ENCODE measurements at places on chromosomes 7 and 10. TPM values are rescaled to one million over a fixed set of nuclear protein-coding genes. Genes with fewer than 3 reads are reported as not detected.
A peak's percentile ranks its signal among the peaks of the same experiment; 100 is the strongest.

The PRR15 gene
- total RNA-seq = 6.6 TPM

The ABCC2 gene
- 1.7 TPM for total RNA-seq

The HABP2 gene
- total RNA-seq = not detected

The TYW1B gene
- total RNA-seq = 6.9 TPM

The ACTA2 gene
- 410 TPM for total RNA-seq

The TCF7L2 gene
- 27.8 TPM for total RNA-seq

The CTBP2 gene
- total RNA-seq = 40.4 TPM

The CALHM2 gene
- 62.2 TPM for total RNA-seq

The TMEM178B gene
- total RNA-seq = 0.78 TPM

The IFIT1B gene
- not detected for total RNA-seq

The TMEM270 gene
- not detected for total RNA-seq

DNA sequence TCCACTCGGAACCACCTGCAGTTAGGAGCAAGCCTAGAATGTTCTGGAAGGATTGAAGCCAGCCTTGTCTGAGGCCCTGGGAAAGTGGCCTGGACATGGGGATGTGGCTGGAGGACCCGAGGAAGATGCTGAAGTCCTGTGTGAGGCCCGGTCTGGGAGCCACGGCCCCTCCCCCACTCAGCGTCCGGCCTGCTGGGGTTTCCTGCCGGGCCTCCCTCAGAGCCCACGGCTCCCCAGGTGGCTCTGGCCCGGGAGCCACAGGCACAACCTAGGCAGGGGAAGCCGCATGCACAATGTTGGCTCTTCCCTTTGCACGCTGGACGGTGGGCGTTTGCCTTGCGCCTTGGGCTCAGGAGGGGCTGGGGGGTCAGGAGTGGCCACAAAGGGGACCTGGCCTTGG lies 39.0 kb downstream of the UNCX start:
- no peak for DNase-seq
- H3K4me1 ChIP-seq = no peaks in the 10 kb centered on the region
- no peak overlapping the region for H3K4me3 ChIP-seq
- H3K36me3 ChIP-seq = no peaks in the 10 kb centered on the region

- H3K27ac ChIP-seq = no peak overlapping the region
- DNase-seq = no peak
- H3K4me1 ChIP-seq = peaks cover 60% of the 10 kb centered on the region
Observed at GRCh38 chr10:34758447-34758996, 56.6 kb downstream of the PARD3 start.

DNA sequence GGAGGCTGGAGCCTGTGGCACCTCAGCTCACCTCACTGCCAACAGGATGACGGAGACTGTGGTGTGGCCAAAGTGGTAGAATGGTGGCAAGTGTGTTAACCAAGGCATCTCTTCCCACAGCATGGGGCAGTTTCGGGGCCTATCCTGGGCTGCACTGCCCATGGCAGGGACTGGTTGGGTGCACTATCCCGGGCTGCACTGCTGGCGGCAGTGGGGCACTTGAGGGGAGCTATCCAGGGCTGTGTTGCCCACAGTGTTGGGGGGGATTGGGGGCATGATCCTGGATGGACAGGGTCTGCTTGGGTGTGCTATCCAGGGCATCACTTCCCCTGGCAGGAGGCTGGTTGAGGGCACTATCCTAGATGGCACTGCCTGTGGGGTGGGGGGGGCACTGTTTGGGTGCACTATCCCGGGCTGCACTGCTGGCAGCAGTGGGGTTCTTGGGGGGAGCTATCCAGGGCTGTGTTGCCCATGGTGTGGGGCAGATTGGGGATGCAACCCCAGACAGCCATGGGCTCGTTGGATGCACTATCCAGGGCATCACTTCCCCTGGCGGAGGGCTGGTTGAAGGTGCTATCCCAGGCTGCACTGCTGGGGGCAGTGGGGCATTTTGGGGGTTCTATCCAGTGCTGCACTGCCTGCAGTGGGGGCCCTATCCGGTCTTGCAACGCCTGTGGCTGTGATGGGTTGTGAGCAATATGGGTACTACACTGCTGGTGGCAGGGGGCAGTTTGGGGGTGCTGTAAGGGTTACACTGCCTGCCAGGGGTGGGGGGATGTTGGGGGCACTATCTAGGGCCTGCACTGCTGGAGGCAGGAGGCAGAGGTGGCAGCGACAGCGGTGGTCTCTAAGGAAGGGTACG lies 129.7 kb downstream of the ZNF248 start:
- H3K27ac ChIP-seq = no peak overlapping the region
- H3K4me3 ChIP-seq = no peak overlapping the region
- no peak for DNase-seq
- H3K27me3 ChIP-seq = no peaks in the 10 kb centered on the region
- H3K4me1 ChIP-seq = no peaks in the 10 kb centered on the region

DNA sequence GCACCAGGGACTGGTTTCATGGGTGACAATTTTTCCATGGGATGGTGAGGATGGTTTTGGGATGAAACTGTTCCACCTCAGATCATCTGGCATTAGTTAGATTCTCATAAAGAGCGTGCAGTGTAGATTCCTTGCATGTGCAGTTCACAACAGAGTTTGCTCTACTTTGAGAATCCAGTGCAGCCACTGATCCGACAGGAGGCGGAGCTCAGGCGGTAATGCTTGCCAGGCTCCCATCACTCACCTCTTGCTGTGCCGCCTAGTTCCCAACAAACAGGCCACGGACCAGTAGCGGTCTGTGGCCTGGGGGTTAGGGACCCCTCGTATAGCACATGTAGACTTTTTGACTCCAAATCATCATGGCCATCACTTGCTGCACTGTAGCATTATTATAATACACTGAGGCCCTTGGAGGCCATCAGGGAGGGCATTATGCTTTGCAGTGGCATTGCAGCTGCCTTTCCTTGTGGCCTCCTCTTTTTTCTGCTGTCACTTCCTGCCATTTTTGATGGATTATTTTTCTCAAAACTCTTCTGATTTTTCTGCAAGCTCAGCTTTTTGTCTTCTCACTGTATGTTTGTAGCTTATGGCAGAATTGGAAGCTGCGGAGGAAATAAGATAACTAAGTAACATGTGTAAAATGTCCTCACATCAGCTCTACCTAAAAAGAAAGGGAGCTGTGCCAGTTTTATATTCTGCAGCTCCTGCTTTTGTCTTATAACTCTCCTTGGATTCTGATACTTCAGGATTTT lies 18.5 kb downstream of the CSGALNACT2 start:
- peaks cover 6% of the 10 kb centered on the region for H3K36me3 ChIP-seq
- no peak for DNase-seq
- H3K4me1 ChIP-seq = peaks cover 34% of the 10 kb centered on the region
- H3K27me3 ChIP-seq = no peaks in the 10 kb centered on the region
- no peak overlapping the region for H3K4me3 ChIP-seq

DNA sequence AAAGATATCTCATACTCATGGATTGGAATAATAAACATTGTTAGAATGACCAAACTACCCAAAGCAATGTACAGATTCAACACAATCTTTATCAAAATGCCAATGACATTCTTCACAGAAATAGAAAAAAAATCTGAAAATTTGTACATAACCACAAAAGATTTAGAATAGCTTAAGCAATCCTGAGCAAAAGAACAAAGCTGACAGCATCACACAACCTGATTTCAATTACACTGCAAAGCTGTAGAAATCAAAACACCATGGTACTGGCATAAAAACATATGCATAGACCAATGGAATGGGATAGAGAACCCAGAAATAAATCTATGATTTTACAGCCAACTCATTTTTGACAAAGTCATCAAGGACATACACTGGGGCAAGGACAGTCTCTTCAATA lies 130.0 kb upstream of the TMEM72 start:
- H3K36me3 ChIP-seq = no peaks in the 10 kb centered on the region
- no peak overlapping the region for H3K27ac ChIP-seq

GRCh38 chr7:144018065-144018464 lies 17.9 kb downstream of the OR6B1 start:
- H3K4me1 ChIP-seq = no peaks in the 10 kb centered on the region
- no peaks in the 10 kb centered on the region for H3K36me3 ChIP-seq
- no peaks in the 10 kb centered on the region for H3K27me3 ChIP-seq
- H3K27ac ChIP-seq = no peak overlapping the region

DNA sequence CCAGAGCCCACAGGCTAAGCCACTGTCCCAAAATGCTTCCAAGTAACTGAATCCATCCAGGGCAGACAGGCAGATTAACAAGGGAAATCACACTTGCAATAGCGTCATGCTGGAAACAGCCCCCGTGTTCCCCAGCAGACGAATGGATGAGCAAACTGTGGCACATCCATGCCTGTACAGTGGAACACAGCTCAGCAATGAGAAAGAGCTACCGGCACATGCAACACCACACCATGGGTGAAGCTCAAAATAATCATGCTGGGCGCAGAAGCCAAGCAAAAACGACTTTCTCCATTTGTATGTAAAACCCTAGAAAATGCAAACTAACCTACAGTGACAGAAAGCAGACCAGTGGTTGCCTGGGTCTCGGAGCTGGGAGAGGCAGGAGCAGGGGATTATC lies 153.1 kb downstream of the SLIT1 start:
- H3K27ac ChIP-seq = no peak overlapping the region
- H3K36me3 ChIP-seq = no peaks in the 10 kb centered on the region
- H3K4me3 ChIP-seq = no peak overlapping the region
- no peaks in the 10 kb centered on the region for H3K27me3 ChIP-seq
- H3K4me1 ChIP-seq = peaks cover 6% of the 10 kb centered on the region
- no peak for DNase-seq

- H3K4me1 ChIP-seq = peaks cover 54% of the 10 kb centered on the region
- H3K4me3 ChIP-seq = peak overlapping the region; percentile 92
- peak; percentile 32 for DNase-seq
- no peaks in the 10 kb centered on the region for H3K27me3 ChIP-seq
- H3K27ac ChIP-seq = peak overlapping the region; percentile 99
- H3K36me3 ChIP-seq = no peaks in the 10 kb centered on the region
Observed at GRCh38 chr10:119652361-119652730, 1.2 kb downstream of the BAG3 start.

DNA sequence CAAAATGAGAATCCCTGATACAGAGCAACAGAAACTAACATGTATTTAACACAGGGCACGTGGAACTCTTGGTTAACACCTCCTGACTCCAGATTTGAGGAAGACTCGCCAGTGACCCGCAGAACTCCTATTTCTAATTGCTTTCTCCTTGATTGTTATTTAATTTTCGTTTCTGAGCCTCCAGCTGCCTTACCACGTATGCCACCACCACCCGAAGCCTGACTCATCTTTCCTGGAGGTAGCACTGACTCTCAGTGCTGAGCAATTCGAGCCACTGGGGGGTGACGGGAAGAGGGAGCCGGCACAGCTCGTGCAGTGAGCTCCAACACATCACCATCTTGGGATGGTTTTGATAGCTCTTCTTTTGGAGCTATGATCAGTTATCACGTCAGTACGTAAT lies 273.9 kb upstream of the MGMT start:
- no peak overlapping the region for H3K4me3 ChIP-seq
- H3K36me3 ChIP-seq = no peaks in the 10 kb centered on the region
- no peak for DNase-seq
- no peaks in the 10 kb centered on the region for H3K27me3 ChIP-seq

DNA sequence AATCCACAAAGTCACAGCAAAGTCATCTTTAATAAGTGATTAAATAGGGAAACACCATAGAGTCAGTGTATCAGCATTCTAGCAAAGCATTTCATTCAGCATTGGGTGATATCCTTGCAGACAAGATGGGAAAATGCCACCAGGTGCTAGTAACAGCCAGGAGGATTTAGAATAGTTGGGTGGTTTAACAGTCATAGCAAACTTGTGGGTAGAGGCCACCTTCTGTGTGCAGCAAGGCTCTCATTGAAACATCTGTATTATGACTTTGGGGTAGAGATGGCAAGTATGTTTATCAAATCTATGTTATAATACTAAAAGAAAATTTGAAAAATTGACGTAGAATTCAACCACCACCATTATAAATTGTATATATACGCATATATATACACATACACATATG lies 26.4 kb upstream of the ADO start:
- no peaks in the 10 kb centered on the region for H3K4me1 ChIP-seq
- no peak overlapping the region for H3K4me3 ChIP-seq
- no peaks in the 10 kb centered on the region for H3K27me3 ChIP-seq
- H3K36me3 ChIP-seq = no peaks in the 10 kb centered on the region
- no peak for DNase-seq

GRCh38 chr7:1941464-1942242 lies 271.6 kb downstream of the ELFN1 start:
- no peaks in the 10 kb centered on the region for H3K36me3 ChIP-seq
- H3K4me1 ChIP-seq = no peaks in the 10 kb centered on the region
- H3K4me3 ChIP-seq = no peak overlapping the region
- H3K27me3 ChIP-seq = no peaks in the 10 kb centered on the region

GRCh38 chr7:22551768-22552513 lies 52.0 kb upstream of the STEAP1B start:
- H3K4me3 ChIP-seq = no peak overlapping the region
- H3K4me1 ChIP-seq = peaks cover 12% of the 10 kb centered on the region
- no peaks in the 10 kb centered on the region for H3K36me3 ChIP-seq
- no peak for DNase-seq

DNA sequence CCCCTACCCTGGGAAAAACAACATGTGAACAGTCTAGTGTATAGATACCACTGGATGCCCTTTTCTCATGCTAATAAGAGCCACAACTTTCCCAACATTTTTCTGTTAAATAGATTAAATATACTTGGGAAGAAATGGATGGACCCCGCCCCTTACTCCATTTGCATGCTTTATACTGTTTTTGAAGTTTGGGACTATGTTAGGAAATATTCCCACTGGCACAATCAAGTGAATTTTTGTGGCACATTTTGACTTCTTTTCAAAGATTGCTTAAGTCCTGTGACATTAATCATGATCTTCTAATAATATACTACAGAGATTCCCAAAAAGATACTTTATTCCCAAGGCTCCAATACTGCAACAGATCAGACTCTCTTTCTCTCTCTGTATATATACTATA lies 216.6 kb downstream of the TWIST1 start:
- H3K27ac ChIP-seq = no peak overlapping the region
- H3K36me3 ChIP-seq = no peaks in the 10 kb centered on the region
- H3K4me1 ChIP-seq = peaks cover 5% of the 10 kb centered on the region

- H3K27me3 ChIP-seq = no peaks in the 10 kb centered on the region
- H3K27ac ChIP-seq = no peak overlapping the region
- DNase-seq = no peak
- no peaks in the 10 kb centered on the region for H3K4me1 ChIP-seq
- H3K36me3 ChIP-seq = no peaks in the 10 kb centered on the region
- H3K4me3 ChIP-seq = no peak overlapping the region
Observed at GRCh38 chr10:82982110-82982608, 1107.2 kb downstream of the NRG3 start.

DNA sequence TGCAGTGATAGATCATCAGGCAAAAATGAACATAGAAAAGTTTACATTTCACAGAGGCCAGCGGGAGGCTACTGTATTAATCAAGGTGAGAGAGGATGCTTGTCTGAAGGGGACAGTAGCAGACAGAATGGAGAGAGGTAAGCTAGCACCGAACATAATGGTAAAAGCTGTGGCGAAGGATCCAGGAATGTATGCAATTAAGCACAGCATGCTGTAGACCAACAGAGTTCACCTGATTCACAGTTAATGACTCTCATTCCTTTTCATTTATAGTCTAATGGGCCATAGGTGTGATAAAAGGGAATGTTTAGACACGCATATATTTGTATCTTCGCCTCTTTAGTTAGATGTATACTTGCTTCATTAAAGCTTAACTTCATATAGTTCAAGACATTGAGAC lies 150.9 kb upstream of the MBL2 start:
- no peaks in the 10 kb centered on the region for H3K36me3 ChIP-seq
- H3K4me1 ChIP-seq = no peaks in the 10 kb centered on the region
- H3K27ac ChIP-seq = no peak overlapping the region
- DNase-seq = no peak
- no peak overlapping the region for H3K4me3 ChIP-seq
- no peaks in the 10 kb centered on the region for H3K27me3 ChIP-seq

Measured in tibial nerve (tissue), 4 donors.